Stimulated activated CD8-positive, alpha-beta memory T cell treated with anti-CD3 and anti-CD28 coated beads, Interleukin-2, amount 100 ng/mL, for 1 hour (primary cell): ENCODE measurements at places on chromosomes 2 and 18.

- DNase-seq = no peak
Observed at GRCh38 chr18:10669441-10670100, 143.7 kb downstream of the NAPG start.

- no peak for DNase-seq
Observed at GRCh38 chr18:49476664-49477411, 10.2 kb downstream of the C18orf32 start.

DNA sequence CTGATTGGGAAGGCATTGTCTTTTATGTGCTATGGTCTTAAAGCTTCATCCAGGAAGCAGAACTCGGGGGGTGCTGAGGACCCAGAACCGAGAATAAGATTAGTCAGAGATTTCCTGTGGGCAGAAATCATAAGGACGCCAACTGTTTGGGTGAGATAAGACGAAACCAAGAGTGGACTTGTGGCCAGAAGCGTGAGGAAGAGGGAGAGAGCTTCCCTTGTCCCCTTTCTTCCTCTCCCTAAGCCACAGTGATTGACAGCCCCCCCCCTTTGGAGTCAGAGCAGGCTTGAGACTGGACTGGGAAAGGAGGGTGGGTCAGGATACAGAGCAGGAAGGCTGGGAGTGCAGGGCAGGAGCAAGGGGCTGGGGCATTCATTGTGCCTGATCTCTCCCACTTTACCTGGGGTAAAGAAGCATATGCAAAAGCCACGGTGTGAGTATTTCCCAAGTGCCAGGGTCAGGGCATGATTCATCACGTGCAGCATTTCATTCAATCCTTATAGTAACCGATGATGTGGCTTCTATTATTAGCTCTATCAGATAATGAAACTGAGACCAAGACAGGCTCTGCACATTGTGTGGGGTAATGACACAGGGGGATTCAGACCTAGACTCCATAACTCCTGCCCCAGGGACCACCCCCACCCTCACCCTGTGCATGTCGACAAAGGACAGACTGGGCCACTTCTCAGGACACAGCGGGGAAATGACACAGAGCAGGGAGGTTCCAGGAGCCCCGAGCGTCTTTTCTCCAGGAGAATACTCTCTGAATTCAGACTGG is 3.0 kb upstream of the IL1RN start:
- DNase-seq = no peak

- DNase-seq = no peak
Observed at GRCh38 chr2:46843316-46843715, 72.3 kb downstream of the MCFD2 start.

DNA sequence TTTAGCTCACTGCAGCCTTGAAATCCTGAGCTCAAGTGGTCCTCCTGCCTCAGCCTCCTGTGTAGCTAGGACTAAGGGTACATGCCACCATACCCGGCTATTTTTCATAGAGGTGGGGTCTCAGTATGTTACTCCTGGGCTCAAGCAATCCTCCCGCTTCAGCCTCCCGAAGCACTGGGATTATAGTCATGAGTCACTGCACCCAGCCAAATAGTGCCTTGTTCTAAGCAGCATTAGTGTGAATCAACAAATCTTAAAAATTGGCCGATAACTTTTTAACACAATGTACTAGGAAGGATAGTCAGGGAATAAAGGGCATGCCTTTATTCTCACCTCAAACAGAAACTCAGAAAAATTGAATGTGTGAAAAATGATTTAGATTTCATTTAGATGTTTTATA is 51.6 kb downstream of the XRCC5 start:
- DNase-seq = no peak

DNA sequence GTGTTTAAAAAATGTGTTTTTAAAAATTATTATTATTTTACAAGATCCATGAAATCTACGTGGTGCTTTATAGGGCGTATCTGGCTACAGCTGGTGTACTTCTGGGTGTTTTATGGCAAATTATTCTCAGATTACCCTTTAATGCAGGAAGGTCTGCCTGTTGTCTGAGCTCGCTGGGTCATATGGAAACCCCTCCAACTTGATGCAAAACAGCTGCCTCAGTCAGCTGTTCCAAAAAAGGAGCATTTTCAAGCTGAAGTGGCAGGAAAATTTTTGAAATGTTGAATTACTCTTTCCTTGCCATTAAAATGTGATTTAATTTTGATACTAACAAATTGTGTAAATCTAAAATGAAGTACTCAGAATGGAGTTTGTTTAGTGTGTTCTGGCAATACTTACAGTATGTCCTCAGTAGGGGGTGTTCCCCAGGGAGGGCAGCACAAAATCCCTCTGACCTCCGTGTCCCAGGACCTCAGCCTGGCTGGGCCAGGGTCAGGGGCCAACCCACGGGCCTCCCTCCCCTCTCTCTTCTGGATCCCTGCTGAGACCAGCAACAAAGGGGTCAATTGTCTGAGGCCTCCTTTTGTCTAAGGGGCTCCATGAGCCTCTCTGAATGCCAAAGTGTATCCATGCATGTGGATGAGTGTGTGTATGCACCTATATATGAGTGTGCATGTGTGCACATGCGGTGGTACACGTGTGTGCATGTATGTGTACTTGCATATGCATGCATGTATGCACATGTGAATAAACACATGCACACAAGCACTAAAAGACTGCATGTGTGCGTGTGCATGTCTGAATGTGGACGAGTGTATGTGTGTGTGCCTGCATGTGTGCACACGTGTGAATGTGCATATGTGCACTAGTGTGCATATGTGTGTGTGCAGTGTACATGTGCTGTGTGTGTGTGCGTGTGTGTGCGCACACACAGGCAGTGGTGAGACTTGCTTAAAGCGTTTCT is 105.4 kb downstream of the ACOXL start:
- no peak for DNase-seq

GRCh38 chr2:44237221-44237620 is 38.1 kb upstream of the SLC3A1 start:
- DNase-seq = no peak
